Activated T-cell treated with anti-CD3 and anti-CD28 coated beads, Interleukin-2, amount 50 U/mL, for 72 hours (primary cell): ENCODE measurements at places on chromosomes 5 and 9. TPM values are rescaled to one million over a fixed set of nuclear protein-coding genes. Genes with fewer than 3 reads are reported as not detected.
A peak's percentile ranks its signal among the peaks of the same experiment; 100 is the strongest.

- no peak for DNase-seq
Observed at GRCh38 chr9:16553869-16554540, 316.5 kb downstream of the BNC2 start.

DNA sequence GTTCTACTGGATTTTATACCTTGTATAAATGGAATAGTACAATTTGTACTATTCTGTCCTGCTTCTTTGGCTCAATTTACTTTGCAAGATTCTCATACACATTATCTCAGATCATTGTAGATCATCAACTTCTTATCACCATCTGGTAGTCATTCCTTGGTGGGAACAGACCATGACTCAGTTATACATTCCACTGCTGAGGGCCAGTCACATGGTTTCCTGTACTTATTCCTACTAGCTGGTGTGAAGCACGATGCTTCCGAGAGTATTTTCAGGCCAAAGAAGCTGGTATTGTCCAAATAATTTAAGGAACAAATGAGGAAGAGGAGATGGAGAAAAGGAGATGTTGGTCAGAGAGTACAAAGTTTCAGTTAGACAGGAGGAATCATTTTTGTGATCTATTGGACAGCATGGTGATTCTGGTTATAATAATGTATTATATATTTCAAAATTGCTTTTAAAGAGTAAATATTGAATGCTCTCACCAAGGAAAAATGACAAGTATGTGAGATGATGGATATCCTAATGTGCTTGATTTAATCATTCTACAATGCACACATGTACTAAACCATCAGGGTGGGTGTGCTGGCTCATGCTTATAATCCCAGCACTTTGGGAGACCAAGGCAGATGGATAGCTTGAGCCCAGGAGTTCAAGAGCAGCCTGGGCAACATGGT, 124.1 kb downstream of the SYK start:
- no peak for DNase-seq

DNA sequence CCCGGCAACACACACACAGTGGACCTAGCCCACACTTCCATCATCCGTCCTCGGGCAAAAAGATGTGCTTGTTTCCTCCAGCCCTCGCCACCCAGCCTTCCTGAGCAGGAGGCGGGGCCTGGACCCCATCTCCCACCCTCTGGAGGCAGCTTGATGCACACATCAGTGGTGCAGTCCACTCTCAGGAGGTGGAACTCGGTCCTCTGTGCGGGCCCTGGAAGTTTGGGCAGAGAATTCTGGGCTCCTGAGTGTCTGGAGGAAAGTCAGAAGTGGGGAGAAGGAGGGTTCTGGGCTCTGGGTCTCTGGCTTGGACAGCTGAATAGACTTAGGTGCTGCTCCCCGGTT, 54.0 kb upstream of the NEURL1B start:
- no peak for DNase-seq

DNA sequence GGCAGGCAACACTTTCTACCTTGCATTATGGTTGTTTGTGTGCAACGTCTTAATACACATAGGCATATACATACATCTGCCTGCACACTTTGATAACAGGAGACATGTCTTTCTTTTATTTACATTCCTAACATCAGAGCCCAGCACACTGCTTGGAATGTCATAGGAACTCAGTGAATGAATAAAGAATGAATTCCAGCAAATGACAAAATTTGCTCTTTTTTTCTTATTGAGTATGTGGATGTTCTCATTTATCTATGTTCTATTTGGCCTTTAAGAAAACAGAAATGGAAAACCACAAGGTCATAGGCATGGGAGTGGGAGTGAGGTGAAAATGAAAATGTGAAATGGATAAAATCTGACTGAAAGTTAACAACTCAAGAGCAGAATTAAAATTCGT, 36.3 kb upstream of the PALM2AKAP2 start:
- no peak for DNase-seq

- peak; percentile 29 for DNase-seq
Observed at GRCh38 chr5:76401801-76402250, 1.3 kb upstream of the IQGAP2 start.

DNA sequence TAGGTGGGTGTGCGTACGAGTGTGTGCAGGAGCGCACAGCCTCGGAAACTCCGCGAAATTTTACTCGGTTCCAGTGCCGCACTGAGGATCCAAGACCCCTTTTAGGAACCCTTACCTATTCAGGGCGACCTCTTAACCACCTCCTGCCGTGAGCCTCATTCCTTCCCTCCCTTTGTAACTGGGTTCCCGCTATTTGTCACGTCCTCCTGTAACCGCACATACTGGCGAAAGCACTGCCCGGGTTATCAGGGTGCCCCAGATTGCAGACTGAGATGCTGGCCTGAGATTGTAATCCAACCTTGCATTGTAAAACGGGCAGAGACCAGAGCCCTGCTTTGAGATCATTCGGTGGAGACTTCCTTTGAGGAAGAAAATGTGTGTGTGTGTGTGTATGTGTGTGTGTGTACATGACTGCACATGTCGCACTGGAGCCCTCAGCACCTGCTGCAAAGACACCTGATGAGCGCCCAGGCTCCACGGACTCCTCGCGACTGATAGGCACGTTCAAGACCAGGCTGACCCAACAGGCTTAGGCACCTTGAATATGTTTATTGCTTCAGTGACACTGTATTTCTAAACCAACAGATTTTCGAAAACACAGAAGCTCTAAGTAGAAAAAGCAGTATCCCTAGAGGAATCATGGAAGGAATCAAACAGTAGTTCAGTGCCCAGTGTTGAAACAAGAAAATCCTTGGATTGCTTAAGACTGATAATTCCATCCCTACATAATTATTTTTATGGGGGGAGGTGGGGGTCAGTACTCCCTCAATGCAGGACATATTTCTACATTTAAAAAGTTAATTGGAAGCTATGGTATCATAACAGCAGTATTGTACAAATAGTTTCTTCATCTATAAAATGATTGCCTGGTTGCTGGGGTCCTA, 86.5 kb upstream of the TNFAIP8 start:
- DNase-seq: peak; percentile 45

ELAVL2 gene
- total RNA-seq: not detected

TAL2 gene
- total RNA-seq: not detected

NR2F1 gene
- total RNA-seq: not detected

C9orf153 gene
- 0.21 TPM for total RNA-seq

GRCh38 chr5:121873409-121873808, 21.7 kb downstream of the FTMT start:
- DNase-seq: no peak

SLC34A3 gene
- total RNA-seq: 0.14 TPM

DNA sequence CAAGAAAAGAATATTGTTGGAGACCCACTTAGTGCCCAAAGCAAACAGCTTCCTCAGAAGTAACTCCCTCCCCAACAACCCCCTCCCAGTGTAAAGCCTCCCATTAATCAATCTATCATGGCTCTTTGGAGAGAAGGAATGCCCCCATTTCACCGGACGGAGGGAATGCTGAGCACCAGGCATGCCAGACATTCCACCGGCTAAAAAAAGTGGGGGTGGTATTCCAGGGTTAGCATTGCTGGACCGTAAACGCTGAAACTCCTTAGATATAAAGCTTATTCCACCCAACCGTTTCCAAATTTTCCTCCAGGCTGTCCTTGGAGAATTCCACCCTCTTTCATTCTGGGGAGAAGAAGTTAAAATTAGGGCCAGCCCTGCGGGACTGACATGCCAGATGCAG, 363 bp upstream of the MAMDC2 start:
- no peak for DNase-seq

DNA sequence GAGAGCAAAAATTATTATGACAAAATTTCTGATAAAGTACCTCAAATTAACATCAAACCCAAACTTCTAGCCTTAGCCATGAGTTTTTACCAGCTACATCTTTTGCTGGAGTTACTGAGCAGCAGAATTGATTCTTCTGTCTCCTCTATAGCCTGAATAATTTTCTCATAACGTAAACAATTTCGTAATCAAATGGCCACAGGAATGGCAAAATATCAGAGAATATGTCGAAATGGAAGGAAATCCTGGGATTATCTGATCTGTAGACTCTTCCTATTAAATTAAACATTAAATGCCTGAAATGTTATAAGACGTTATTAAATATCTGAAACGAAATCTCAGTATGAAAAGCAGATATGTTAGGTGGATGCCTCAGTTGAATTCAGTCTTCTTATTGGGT, 41.1 kb downstream of the LURAP1L start:
- no peak for DNase-seq

GRCh38 chr5:169609716-169610115, 26.1 kb downstream of the SPDL1 start:
- DNase-seq: no peak

TLR4 gene
- 0.05 TPM for total RNA-seq

SLC4A9 gene
- 0.56 TPM for total RNA-seq

GRCh38 chr9:86697213-86697612, 250.1 kb downstream of the GAS1 start:
- no peak for DNase-seq
